Mammary epithelial cell (primary cell): ENCODE measurements at places on chromosomes 1 and 21.

DNA sequence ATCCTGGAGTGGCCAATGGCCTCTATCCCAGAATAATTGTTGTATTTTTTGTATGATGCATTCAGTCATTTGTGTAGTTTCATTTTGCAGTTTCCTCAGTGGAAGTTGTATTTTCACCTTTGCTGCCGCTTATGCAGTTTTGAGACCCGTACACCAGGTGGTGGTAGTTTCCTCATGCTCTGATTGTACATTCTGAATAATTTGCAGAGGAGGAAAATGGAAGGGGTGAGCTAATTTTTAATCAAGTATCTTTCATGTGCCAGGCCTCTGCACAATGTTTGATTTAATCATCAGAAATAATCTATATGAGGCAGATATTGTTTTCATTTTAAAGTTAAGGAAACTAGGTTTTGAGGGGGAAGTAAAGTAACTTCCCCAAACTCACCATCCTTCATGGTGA lies 29.5 kb downstream of the HLX start:
- DNase-seq = no peak

DNA sequence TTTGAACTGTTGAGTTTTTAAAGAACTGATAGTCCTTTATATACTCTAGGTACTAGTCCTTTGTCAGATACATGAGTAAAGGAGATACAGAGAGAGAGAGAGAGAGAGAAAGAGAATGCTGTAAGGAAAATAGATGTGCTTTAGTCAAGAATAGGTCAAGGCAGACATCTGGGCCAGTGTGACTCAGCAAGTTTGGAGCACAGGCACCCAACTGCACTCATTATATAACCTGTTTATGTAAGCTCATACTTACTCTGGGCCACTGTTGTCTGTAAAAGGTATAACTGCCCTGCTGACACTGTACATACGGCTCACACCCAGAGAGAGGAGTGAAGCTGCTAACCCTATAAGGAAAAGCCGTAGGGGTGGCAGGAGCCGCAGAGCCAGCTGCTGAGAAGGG lies 32.2 kb upstream of the AKT3 start:
- DNase-seq = peak; percentile 12

GRCh38 chr1:88063605-88064004 lies 620.5 kb upstream of the PKN2 start:
- peak; percentile 2 for DNase-seq

DNA sequence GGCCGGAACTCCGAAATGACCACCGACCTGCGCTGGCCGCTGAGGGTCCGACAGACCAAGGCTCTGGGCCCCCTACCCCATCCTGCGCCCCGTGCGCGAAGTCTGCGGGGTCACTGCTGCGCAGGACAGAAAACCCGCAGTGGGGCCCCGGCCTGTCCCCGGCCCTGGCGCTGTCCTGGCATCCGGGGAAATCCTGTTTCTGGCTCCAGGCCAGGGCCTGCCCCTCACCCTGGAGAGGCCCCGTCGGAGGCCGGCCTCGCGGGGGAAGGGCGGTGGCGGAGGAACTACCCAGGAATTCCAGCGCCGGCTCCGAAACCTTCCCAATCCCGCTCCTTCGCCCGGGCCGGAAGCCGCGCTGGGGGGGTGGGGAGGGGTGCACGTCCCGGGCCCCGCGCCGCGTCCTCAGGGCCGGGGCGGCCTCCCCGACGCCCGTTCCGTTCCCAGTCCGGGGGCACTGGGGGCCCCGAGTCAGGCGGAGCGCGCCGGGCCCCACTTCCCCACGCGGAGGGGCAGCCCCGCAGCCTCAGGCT lies 77.0 kb downstream of the MORN1 start:
- DNase-seq = no peak

GRCh38 chr1:6510493-6510892 lies 19.0 kb upstream of the PLEKHG5 start:
- no peak for DNase-seq

- peak; percentile 52 for DNase-seq
Measured at GRCh38 chr21:30194701-30195299, 21.1 kb downstream of the CLDN8 start.

DNA sequence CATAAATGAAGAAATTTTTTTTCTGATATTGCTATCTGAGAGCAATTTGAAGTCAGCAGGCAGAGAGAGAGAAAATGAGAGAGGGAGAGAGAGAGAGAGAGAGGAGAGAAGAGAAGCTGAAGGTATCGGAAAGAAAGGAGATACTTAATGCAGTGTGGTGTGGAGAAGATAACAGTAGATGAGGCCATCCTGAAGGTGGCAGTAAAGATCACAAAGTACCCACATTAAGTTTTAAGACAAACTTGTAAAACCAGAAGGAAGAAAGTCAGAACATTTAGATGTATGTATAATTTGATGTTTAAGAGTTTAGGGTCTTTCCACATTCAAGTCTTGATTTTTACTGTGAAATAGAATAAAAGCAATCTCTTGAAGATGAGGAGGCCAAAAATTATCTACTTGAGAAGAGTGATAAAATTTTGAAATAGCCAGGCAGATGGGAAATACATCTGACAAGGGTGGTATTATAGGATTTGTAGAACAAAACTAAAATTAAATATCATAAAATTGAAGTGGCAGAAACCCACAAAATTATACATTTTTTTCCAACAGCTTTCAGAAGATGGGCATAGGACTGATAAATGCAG lies 1753.4 kb downstream of the MRPL39 start:
- no peak for DNase-seq

DNA sequence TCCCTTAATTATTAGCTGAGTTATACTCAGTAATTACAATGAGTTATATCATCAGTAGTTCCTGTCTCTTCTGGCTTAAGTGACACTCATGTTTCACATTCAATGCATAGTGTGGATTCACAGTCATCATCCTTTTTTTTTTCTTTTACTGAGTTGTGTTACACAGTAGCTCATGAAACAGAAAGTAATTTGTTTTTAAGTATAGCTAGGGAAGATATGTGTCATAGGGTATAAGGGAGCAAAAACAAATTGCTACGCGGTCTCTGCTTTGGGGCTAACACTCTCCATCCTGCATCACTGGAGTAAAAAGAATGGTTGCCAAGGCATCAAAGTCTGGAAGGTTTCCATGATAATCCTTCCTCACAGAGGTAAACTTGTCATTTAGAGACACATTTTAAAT lies 971.7 kb upstream of the NCAM2 start:
- no peak for DNase-seq

GRCh38 chr21:44510508-44511218 lies 29.3 kb downstream of the KRTAP10-1 start:
- DNase-seq = peak; percentile 56

DNA sequence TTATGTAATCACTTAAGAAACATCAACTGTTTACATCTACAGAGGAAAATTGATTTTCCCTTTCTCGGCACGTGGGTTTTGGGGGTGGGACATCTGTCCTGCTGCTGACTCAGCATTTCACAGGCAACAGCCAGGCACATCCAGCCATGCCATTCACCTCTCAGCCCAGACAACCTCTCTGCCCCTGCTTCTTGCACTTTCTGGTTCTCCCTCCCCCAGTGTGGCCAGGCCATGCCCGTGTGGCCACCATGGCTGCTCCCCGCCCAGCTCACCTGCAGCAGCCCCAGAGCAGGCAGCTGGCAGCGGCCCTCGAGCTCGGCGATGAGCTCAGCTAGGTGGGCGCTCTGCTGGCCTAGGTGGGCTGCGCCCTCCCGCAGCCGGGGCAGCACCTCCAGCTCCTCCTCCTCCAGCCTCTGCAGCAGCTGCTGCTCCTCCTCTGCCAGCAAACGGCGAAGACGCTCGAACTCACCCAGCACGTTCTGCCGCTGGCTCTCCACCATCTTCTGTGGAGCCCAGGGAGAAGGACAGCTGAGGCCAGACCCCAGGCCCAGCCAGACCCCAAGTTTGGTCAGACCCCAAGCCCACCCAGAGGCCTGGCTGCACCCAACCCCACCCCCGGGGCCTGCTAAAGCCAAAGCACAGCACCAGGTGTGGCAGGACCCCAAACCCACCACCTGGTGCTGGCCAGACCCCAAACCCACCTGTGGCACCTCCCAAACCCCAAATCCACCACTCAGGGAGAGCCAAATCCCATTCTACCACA lies 5.8 kb downstream of the TRIM11 start:
- DNase-seq = no peak

GRCh38 chr1:204726478-204726877 lies 40.9 kb upstream of the LRRN2 start:
- DNase-seq = peak; percentile 56

GRCh38 chr1:206608108-206608698 lies 4.1 kb downstream of the EIF2D start:
- peak; percentile 33 for DNase-seq

DNA sequence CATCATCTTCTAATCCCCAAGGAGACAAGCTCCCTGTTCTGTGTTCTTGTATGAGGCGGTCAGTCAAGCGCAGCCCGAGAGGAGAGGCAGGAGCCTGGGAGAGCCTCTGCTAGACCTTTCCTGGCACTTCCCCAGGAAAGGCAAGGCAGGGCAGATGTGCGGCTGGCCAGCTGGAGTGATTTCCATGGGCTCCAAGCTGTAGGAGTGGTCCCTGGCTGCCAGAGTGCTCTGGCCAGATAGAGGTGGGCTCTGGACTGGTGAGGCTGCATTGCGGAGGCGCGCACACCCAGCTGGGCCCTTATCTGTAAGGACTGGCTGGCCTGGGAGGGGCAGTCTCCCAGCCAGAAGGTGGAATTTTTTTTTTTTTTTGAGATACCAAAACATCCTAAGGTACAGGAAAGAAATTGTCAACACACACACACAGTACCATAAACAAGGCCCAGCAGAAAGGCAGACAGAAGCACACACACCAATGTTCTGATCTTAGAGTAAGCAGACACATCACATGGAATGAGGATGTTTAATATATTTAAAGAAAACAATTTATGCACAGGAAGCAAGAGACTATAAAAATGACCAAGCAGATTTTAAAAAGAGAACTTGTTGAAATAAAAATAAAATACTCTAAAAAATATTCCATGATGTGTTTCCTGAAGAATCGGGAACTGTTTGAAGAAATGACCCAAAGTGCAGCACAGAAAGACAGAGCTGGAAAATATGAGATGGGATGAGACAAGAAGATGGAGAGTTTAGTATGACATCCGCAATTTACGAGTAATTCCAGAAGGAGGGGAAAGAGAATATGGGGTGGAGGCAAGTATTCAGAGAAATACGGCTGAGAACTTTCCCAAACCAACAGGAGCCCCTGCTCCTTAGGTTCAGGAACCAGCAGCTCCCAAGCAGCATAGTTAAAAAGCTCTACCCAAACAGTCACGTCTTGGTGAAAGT lies 13.4 kb downstream of the IBA57 start:
- DNase-seq = no peak
